Inflammatory macrophage (primary cell): ENCODE measurements at places on chromosomes 6 and 20.

GRCh38 chr20:23356203-23356602 is 5.6 kb downstream of the NXT1 start:
- no peak for DNase-seq

DNA sequence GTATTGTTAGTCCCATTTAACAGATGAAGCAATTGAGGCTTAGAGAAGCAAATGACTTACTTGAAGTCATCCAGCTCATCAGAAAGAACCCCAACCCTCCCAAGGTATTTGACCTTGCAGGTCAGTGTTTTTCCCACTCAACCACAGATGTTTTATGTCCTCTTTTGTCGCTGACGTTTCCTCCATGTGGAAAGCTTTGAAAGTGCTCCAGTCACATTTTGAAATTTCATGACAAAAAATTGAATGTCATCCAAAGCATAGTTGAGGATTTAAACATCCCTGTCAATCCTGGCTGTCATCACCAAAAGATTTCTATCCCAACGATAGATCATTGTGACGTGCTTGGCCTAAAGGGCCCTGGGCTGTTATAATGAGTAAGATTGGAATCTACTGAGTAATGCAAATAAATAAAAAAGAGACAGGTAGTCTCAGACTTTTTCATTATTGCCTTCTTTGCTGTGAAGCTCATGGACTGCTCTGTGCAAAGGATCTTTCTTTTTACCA is 102.7 kb downstream of the TSHZ2 start:
- DNase-seq = no peak

- DNase-seq = peak; percentile 79
These were observed 580 bp downstream of the VEGFA start for GRCh38 chr6:43770372-43771209.

GRCh38 chr6:7058250-7058923 is 49.4 kb upstream of the RREB1 start:
- DNase-seq = peak; percentile 37

DNA sequence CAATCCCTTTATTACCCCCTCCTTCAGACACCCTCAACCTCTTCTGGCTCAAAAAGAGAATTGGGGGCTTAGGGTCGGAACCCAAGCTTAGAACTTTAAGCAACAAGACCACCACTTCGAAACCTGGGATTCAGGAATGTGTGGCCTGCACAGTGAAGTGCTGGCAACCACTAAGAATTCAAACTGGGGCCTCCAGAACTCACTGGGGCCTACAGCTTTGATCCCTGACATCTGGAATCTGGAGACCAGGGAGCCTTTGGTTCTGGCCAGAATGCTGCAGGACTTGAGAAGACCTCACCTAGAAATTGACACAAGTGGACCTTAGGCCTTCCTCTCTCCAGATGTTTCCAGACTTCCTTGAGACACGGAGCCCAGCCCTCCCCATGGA is 2.2 kb downstream of the TNF start:
- no peak for DNase-seq

- no peak for DNase-seq
These were observed 134.4 kb downstream of the ERMARD start for GRCh38 chr6:169885831-169886230.

DNA sequence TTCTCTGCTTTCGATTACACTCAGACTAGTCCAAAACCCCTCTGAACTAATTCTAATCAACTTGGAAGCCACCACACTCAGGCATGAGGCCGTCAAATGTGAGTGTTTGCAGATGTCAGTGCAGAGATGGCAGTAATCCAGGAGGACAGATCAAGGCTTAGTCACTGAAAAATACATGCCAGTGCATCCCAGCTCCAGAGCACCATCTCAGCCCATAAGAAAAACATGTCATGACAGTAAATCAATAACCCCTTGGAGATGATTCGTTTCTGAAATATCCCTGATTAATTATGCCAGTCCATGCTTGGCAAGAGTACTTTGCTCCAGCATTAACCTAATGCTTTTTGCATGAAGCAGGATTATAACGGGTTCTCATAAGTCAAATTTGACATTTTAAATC is 179.5 kb downstream of the ADAT2 start:
- no peak for DNase-seq

DNA sequence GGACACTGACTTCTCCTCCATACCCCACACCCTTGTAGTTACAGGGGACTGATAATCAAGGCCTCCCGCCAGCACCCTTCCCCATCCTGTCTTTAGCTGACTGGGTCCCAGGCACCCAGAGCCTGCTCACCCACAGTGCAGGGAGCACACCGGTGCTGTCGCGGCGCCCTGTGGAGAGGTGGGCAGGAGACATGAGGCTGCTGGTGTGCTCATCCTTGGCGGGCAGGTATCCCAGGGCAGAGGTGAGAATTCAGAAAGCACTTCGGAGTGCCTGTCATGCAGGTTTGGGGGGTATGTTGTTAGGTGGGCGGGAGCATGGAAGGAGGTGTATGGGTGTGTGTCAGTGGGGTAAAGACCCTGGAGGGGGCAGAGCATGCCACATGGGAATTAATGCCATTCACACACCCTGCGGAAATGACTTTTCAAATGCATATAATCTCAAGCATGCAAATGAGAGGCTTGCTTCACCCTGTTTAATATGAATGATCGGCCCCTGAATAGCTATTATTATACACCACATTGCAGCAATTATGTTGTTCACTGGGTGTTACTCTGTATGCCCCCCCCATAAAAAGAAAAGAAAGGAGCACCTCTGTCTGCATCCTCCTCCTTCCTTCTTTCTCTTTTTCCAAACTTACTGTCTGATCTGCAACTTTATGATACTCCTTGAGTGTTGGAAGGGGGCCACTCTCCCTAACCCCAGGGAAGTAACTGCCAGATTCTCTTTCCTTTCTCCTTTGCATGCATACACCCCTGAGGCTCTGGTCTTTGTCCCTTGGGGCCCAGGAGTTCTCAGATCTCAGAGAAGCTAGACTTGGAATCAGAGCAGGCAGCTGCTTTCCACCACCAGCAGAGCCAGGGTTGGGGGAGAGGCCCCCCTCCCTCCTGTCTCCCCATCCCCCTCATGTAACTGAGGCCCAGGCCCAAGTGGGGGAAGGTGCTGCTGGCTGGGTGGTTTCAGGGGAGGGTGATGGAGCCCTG is 16.0 kb downstream of the FOXP4 start:
- DNase-seq = no peak

DNA sequence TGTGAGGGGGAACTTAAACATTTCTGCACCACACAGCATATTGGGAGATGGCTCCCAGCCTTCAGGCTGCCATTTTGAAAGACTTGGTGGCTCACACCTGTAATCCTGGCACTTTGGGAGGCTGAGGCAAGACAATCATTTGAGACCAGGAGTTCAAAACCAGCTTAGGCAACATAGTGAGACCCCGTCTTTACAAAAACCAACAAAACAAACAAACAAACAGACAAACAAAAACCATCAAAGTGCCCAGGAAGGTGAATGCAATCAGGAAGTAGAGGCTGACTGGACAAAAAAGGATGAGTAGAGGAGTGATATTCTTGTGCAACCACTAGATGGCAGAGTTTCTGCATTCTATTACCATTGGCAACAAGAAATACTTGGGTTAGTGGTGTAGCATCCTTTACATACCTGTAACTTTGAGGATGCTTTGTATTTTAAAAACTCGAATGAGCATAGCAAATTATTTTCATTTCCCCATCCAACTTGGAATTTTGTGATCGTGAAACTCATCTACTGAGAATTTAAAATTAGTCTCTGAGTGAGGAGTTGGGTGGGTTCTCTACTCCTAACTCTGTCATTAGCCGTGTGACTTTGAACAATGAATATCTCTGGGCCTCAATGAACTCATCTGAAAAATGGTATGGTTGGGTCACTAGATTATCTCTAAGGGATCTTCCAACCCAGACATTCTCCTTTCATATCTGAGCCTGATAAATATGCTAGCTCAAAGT is 84.4 kb downstream of the CRYBG1 start:
- DNase-seq = peak; percentile 73

GRCh38 chr6:159693894-159694545 is 979 bp upstream of the SOD2 start:
- DNase-seq = peak; percentile 65

DNA sequence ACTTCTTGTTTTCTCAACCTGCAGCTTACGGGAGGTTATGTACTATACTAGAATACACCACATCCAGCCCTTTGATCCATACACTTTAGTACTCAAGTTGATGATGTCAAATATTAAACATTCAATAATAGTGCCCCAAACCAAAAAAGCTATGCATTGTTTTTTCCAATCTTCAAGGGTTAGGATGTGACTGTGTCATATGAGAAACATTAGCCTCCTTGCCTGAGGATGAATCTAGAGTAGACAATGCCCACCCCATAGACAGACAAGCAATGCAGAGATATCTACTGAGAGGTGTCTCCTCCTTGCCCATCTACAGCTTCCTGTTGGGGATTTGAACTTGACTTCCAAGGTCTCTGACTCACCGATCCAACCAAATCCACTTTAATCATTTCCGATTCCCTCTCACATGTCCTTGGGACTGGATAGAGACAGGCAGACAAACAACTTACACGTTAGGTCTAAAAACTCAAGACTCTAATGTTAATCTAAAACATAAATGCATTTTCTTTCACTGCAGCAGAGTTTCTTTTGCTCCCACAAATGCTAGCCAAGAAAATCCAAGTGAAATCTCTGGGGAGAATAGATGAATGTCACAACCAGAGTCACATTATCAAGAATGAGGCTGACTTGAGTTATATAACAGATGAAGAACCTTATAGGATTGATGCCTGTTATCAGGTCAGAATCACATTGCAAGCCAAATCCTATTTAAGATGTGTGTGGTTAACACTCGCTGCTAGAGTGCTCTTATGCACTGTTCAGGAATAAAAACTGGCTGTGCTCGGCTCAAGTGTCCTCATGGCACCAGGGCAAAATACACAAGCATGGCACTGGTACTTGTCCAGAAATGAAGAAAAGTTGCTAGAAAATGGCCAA is 75.5 kb upstream of the TNFAIP3 start:
- no peak for DNase-seq

GRCh38 chr6:135938576-135939207 is 87.2 kb downstream of the PDE7B start:
- peak; percentile 31 for DNase-seq

- no peak for DNase-seq
These were observed 26.7 kb downstream of the NPEPL1 start for GRCh38 chr20:58719258-58719657.

GRCh38 chr6:3247255-3248146 is 11.2 kb upstream of the PSMG4 start:
- no peak for DNase-seq

GRCh38 chr6:114195027-114195365 is 147.8 kb downstream of the HS3ST5 start:
- DNase-seq = no peak

DNA sequence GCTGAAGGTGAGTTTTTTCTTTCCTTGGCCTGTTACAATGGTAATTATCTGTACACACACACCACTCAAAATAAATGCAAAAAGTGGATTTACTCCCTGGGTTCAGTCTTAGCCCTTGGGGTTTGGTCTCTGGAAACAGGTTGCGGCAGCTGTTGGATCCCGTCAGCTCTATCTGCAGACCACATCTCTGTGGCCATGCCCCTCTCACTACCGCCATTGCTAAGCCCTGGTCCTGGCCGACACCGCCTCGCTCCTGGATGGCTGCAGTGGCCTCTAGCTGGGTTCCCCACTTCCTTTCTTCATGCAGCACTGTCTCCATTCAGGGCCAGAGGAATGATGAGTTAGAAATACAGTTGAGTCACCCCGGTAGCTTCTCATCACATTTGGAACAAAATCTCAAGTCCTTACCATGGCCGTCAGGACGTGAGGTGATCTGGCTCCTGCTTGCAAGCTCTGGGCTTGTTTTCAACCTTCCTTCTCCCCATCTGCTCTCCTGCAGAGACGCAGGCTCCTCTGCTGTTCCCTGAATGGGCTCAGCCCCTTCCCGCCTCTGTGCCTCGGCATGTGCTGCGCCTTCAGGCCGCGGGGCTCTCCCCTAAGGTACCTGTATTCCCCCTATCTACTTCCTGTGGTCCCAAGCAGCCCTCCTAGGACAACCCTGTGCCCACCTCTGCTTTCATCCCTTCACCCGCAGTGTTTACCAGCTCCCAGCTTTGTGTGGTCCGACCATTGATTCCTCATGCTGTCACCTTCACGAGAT is 38.0 kb downstream of the EFCAB8 start:
- DNase-seq = no peak

DNA sequence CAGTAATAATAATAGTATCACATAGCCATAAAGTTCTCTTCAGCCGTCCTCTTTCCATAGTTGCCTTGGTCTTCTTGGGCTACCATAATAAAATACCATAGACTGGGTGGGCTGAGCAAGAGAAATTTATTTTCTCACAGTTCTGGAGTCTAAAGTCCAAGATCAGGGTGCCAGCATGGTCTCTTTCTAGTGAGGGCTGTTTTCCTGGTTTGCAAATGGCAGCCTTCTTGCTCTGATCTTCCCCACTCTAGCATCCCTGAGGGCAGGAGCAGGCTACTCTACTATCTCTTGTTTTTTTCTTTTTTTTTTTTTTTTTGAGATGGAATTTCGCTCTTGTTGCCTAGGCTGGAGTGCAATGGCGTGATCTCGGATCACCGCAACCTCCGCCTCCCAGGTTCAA is 8.2 kb upstream of the BEND3 start:
- DNase-seq = no peak

- no peak for DNase-seq
These were observed 222.8 kb upstream of the RUNX2 start for GRCh38 chr6:45105170-45105820.

DNA sequence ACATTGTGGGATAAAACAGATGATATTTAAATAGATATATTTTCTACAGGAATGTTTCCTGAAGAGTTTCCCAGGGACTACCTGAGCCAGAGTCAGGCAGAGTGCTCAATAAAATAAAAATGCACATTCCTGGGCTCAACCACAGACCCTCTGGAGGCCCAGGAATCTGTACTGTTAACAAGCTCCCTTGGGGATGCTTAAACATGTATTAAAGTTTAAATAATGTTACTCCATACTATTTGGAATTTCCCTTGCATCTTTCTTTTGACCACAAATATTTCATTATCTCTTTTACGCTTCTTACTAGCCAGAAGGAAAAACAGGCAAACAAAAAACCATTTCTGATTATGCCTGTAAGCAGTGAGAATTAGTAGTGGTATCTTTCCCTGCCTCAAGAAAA is 42.3 kb downstream of the GPR63 start:
- DNase-seq = no peak

DNA sequence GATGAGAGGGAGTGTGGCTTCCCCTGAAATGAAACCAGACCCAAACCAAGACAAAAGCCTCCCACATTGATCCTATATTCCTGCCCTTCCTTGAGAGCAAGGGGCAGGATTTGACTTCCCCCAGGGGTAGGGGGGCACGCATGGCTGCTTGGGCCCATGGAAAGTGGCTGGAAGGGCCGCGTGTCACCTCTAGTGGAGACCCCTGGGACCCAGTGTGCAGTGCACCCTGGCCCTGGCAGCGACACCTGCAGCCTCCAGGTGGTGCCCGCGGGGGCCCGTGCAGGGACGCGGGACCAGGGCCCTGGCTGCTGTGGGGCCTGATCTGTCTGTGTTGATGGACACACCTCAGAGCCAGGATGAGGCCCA is 18.0 kb upstream of the SLCO4A1 start:
- no peak for DNase-seq

GRCh38 chr6:137104926-137105325 is 60.2 kb upstream of the IL20RA start:
- no peak for DNase-seq
